ENCODE measurements at places on chromosomes 1 and 21. TPM values are rescaled to one million over a fixed set of nuclear protein-coding genes. Genes with fewer than 3 reads are reported as not detected.

COG2 gene
- 11.6 TPM for polyA plus RNA-seq

C1orf141 gene
- not detected for polyA plus RNA-seq

CSF1 gene
- polyA plus RNA-seq: 82.1 TPM

TRAF3IP3 gene
- 0.22 TPM for polyA plus RNA-seq

KRTAP12-2 gene
- polyA plus RNA-seq: not detected

TRIM17 gene
- polyA plus RNA-seq: 0.43 TPM

FCN3 gene
- 63.9 TPM for polyA plus RNA-seq

ESPN gene
- polyA plus RNA-seq: 0.20 TPM

CHI3L2 gene
- polyA plus RNA-seq: 20.5 TPM

MXRA8 gene
- 11.7 TPM for polyA plus RNA-seq

NIPAL3 gene
- 5.4 TPM for polyA plus RNA-seq

KCNJ15 gene
- 2.9 TPM for polyA plus RNA-seq

PDE9A gene
- 13.6 TPM for polyA plus RNA-seq

EIF3I gene
- polyA plus RNA-seq: 123 TPM

TMPRSS15 gene
- 0.03 TPM for polyA plus RNA-seq

AQP10 gene
- polyA plus RNA-seq: not detected

PMVK gene
- polyA plus RNA-seq: 30.1 TPM

ZNF692 gene
- 30.4 TPM for polyA plus RNA-seq

CYP4B1 gene
- polyA plus RNA-seq: 16.4 TPM
